H9 (cell line): ENCODE measurements at places on chromosomes 4 and X. TPM values are rescaled to one million over a fixed set of nuclear protein-coding genes. Genes with fewer than 3 reads are reported as not detected.

- no peak for DNase-seq
Measured at GRCh38 chr4:27397886-27398285, 537.2 kb downstream of the STIM2 start.

RADX gene
- 1.5 and 1.6 TPM in 2 replicates for total RNA-seq

HUWE1 gene
- total RNA-seq: 206 and 230 TPM in 2 replicates

- DNase-seq: no peak
Measured at GRCh38 chr4:75644095-75644494, 13.8 kb upstream of the CDKL2 start.

GRCh38 chr4:2722033-2722432, 34.1 kb downstream of the TNIP2 start:
- DNase-seq: no peak

RAB39B gene
- total RNA-seq: 6.8 and 7.2 TPM in 2 replicates

DNA sequence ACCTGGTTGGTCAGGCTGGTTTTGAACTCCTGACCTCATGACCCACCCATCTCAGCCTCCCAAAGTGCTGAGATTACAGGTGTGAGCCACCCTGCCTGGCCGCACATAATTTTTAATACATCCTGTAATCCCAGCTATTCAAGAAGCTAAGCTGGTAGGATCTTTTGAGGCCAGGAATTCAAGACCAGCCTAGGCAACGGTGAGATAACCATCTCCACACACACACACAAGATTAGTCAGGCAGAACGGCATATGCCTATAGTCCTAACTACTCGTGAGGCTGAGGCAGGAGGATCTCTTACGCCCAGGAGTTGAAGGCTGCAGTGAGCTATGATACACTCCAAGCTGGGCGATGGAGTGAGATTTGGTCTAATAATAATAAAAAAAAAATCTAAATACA, 212.4 kb upstream of the NEIL3 start:
- no peak for DNase-seq

MSANTD1 gene
- total RNA-seq: 0.83 and 0.86 TPM in 2 replicates

ARHGAP6 gene
- 0.07 and 0.15 TPM in 2 replicates for total RNA-seq

- DNase-seq: no peak
Measured at GRCh38 chrX:51395480-51395809, 62.8 kb downstream of the NUDT10 start.

DUSP9 gene
- total RNA-seq: 2.3 and 2.4 TPM in 2 replicates

GRCh38 chr4:100889401-100889800, 371.6 kb upstream of the EMCN start:
- no peak for DNase-seq

GRCh38 chrX:105645667-105646357, 176.5 kb upstream of the NRK start:
- DNase-seq: no peak

DNA sequence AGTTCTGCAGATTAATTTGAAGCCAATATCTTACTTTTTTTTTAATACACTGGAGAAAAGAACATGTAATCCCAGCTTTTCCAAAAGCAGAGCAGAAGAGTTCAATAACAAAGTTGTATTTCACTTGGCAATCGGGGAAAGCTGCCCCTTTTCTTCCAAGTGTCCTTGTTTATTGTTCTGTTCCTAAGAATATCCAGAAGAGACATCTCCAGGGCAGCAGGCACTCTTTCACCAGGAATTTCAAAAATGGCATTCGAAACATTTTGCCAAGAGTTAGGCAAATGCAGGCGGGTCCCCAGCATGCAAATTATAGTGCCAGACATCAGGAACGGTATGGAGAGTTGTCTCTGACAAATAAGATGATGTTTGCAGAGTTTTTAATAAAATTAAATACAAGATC, 494.5 kb downstream of the BCOR start:
- no peak for DNase-seq

DNA sequence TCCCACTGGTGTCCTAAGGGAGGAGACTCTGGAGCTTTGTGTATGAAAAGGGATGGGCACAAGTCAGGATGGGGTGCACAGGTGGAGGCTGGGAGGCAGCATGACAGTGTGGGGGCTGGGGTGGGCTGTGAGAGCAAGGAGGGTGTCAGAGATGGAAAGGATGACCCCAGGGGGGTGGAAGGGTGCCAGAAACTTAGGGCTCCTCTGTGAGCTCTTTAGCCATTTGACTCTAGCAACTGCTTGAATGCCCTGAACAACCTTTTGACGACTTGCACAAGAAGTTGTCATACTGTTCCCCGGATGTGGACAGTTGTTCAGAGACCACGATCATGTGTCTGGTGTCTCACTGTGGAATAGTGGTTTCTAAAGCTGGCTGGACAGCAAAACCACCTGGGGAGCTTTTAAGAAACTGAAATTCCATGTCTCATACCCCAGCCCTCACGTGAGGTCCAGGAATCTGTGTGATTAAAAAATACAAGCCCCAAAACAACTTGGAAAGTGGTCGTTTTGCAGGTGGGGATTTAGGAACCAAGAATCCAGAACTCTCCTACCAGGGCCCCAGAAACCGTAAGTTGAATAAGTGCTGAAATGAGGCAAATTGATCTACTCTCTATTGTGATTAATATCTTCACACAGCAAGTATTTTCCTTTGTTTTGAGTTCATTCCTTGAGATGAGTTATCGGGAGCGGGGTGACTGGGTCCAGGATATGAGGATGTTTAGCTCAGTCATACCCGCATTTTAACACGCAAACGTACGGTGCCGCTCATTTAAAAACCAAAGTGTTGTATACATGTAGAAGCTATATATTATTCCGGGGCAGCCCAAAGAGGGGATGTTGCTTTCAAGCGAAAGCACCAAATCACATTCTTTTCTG, 3.4 kb downstream of the RHOH start:
- DNase-seq: no peak

GRCh38 chr4:8026453-8026852, 86.8 kb upstream of the AFAP1 start:
- no peak for DNase-seq

PAPSS1 gene
- 83.6 and 86.3 TPM in 2 replicates for total RNA-seq

DNA sequence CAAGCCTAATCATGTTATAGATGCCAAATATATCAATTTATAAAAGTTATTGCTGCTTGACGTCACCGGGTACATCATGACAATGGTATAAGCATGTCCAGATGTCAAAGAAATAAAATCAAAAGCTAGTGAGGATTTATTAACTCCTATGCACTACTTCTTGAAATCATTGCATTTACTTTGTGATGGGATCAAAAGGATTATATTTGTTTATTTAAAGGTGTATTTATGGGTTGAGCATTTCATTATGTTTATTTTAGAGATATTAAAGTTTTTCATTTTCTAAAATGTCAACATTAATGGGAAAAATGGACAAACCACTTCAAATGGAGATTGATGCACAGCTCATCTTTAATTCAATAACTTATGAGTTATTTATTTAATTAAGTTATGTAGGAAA, 277.8 kb downstream of the EPHA5 start:
- DNase-seq: no peak

USP26 gene
- not detected in 2 replicates for total RNA-seq

- DNase-seq: no peak
Measured at GRCh38 chr4:112550728-112551127, 34.7 kb upstream of the NEUROG2 start.

DNA sequence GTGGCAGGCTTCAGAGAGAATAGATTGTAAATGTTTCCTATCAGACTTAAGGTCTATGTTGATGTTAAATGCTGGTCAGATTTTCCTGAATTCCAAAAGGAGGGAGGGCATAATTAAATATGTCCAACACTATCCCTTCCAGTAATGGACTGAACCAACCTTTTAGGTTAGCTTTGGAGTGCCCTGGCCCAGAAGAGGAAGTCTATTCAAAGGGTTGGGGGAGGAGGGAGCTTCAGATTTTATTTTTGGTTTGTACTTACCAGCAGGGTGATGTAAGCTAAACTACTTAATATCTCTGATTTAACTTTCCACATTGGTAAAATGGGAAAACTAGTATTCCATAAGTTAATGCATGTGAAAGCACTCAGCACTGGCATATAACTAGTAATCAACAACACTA, 91.1 kb downstream of the RBM46 start:
- DNase-seq: no peak

CTAG1A gene
- total RNA-seq: not detected in 2 replicates

- no peak for DNase-seq
Measured at GRCh38 chrX:127276326-127276725, 456.8 kb downstream of the PRR32 start.

DNA sequence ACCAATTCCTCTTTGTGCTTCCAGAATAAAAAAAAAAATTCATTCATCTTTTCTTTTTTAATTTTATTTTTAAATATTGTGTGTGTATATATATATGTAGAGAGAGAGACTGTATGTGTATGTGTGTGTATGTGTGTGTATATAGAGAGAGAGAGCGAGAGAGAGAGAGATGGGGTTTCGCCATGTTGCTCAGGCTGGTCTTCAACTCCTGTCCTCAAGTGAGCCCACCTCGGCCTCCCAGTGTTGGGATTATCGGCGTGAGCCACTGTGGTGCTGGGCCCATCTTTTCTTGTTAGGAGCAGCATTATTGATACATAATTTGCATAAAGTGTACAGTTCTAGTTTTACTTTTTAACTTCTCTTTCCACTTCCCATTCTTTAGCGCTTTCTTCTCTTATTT, 33.6 kb downstream of the KDM6A start:
- DNase-seq: no peak

GRCh38 chr4:73507541-73507940, 26.0 kb downstream of the AFM start:
- DNase-seq: no peak

- DNase-seq: no peak
Measured at GRCh38 chrX:149371986-149372385, 133.1 kb downstream of the IDS start.

KLF3 gene
- 26.2 and 29.0 TPM in 2 replicates for total RNA-seq

GRCh38 chr4:4640692-4641091, 98.8 kb upstream of the STX18 start:
- DNase-seq: peak; percentile 81

- no peak for DNase-seq
Measured at GRCh38 chr4:34649716-34650115, 1594.6 kb downstream of the ARAP2 start.

COX7B2 gene
- total RNA-seq: not detected in 2 replicates

DNA sequence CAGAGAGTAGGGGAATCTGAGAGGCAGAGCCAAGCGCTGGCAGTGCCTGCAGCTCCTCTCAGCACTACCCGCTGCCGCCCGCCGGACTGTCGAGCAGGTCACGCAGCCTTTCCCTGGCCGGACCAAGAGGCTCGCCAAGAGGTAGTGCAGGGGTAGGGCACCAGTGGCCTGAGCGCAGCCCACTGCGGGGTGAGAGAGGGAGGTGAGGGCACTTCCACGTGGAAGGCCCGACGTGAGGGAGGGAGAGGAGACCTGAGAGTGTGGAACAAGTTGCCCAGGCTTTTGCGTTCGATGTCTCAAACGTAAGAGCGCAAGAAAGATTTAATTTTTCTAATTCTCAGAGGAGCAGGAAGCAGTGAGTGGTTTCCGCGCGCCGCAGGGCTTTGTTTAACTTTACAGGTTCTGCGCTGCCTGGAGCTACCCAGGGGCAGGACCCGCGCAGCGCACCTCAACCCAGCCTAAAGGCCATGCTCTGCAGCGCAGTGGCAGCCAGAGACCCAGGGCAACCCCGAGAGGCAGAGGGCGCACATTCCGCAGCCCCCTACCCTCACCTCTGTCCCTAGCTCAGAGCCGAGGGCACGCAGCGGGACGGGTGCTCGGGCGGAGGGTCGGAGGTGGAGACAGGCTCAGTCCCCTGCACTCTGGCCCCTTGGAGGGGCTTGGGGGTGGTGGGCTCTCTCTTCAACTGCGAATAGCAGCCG, 14.9 kb downstream of the ARHGAP36 start:
- peak; percentile 41 for DNase-seq

GRCh38 chr4:19366916-19367315, 884.8 kb upstream of the SLIT2 start:
- DNase-seq: no peak

- DNase-seq: no peak
Measured at GRCh38 chr4:76311896-76312331, 5.4 kb downstream of the STBD1 start.

HTN1 gene
- not detected in 2 replicates for total RNA-seq

DNA sequence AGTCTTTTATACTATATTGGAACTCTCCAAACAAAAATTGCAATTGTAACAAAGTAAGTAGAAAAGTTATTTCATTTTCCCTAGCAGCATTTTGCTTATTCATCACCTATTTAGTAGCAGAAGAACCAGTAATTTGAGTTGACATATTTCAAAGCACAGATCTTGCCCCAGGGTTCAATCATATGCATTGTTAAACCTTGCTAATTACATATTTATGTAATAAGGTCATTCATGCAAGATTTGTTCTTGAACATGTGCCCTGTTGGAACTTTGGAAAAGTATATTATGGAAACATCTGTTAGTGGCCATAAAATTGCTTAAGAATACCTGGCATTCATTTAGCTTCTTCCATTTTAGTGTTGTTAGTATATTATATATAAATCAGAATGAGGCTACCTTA, 191.7 kb downstream of the TLL1 start:
- DNase-seq: no peak

GRCh38 chrX:19705196-19705769, 182.1 kb downstream of the SH3KBP1 start:
- no peak for DNase-seq

DNA sequence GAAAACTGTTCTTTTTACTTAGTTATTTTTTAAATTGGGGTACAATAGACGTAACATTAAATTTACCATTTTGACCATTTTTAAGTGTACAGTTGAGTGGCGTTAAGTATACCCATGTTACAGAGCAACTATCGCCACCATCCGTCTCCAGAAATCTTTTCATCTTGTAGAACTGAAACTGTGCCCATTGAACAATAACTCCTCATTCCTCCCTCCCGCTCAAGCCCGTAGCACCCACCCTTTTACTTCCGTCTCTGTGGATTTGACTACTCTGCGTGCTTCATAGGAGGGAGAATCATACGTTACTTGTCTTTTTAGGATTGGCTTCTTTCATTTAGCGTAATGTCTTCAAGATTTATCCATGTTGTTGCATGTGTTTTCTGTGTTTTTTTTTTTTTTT, 55.3 kb downstream of the TMEM131L start:
- no peak for DNase-seq

- DNase-seq: peak; percentile 93
Measured at GRCh38 chr4:123396307-123397143, at the start of gene SPRY1. Gene SPRY1, plus strand, starts transcription at chr4:123396795. Its CDS starts 4,797 bp downstream, at chr4:123401592.

DNA sequence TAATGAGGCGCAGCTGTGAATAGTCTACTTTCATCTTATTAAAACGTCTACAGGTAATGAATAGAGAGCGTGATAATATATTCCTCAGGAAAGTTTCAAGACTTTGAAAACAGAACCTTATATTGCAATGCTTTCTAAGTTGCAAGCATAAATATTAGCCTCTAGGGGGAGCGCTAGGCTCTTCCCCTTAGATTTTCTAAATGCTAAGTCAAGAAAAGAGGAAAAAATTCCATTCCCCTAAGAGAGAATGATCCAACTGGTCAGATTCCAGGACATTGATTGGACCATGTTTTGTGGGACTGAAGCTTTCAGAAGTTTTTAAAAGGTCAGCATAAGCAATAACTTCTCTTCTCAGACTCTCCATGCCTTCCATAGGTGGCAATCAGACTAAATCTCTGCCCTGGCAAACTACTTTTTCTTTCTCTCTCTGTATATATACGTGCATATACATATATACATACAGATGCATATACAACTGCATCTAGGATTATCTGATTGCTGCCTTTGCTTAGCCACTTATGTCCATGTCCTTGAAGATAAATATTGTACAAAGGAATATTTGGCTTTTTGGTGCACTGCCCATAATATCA, 492.9 kb downstream of the INPP4B start:
- no peak for DNase-seq

EDA gene
- total RNA-seq: 7.7 and 8.1 TPM in 2 replicates

BANK1 gene
- total RNA-seq: 0.37 and 1.1 TPM in 2 replicates
